CD4-positive, alpha-beta T cell treated with Interleukin-1 beta for 1 hour (primary cell): ENCODE measurements at places on chromosomes 12 and 14.

DNA sequence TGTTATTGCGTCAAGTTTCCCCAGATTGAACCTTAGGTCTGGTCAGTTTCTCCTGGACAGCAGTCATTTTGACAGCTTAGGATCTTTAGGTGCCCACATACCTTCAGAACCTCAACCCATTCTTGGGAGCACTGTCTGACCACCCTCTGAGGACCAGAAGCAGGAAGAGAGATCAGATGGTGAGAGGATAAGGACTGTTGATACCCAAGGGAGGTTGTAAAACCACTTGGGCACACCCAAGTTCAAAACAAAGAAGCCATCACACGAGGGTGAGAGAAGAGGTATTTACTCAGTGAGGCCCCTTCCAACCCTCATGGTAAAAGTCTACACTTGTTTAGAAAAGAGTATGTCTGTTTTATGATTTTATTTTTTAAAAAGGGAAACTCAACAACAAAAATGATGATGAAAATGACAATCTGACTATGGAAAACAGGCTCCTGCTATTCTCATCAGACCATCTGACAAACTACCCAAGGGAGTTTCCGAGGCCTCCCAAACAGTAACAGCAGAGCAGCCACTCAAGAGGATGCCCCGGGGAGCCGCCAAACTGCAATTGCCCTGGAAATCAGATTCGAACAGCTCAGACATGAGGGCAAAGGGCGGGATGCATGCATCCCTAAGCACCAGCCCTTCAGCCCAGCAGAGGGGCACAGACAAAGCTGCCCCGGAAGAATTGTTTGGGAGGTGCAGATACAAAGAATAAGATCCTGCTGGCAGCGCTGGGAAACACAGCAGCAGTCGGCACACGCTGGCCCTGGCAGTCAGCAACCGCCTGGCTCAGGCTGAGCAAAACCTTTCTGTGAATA, 162.6 kb upstream of the PLEKHG7 start:
- peak; percentile 17 for DNase-seq

DNA sequence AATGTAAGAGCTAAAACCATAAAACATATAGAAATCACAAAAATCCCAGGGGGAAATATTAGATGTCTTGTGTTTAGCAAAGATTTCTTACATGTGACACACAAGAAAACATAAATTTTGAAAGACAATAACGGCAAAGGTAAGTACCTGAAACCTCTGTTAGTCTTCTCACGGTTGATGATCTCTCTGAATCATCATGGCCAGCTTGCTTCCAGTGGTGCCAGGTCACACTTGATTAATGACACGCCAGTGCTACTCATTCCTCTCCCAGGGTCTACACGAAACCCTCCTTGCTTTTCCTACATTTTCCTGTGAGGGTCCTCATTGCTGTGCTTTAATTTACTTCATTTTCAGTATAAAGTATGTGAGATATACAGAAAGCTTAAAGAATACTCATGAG, 114.4 kb upstream of the PARP11 start:
- no peak for DNase-seq

DNA sequence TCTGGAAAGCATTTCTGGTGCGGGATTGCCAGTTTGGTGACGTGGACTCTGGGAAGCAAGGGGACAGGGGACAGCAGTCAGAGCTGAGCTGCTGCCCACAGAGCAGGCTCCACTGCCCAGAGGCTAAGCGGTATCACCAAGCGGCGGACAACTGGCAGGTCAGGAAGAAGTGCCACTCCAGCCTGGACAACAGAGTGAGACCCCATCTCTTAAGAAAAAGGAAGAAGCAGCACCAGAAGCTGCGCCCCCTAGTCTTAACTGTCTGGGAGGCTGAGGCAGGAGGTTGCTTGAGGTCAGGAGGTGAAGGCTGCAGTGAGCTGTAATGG, 31.8 kb upstream of the MMP17 start:
- DNase-seq, result no peak

GRCh38 chr12:5204831-5205230, 161.2 kb downstream of the KCNA5 start:
- DNase-seq, result no peak

- DNase-seq, result no peak
Measured at GRCh38 chr14:61577506-61577931, 117.8 kb upstream of the HIF1A start.

- no peak for DNase-seq
Measured at GRCh38 chr14:94681300-94682060, 69.3 kb downstream of the SERPINA3 start.

- no peak for DNase-seq
Measured at GRCh38 chr12:70664465-70664881, 27.2 kb upstream of the PTPRB start.

DNA sequence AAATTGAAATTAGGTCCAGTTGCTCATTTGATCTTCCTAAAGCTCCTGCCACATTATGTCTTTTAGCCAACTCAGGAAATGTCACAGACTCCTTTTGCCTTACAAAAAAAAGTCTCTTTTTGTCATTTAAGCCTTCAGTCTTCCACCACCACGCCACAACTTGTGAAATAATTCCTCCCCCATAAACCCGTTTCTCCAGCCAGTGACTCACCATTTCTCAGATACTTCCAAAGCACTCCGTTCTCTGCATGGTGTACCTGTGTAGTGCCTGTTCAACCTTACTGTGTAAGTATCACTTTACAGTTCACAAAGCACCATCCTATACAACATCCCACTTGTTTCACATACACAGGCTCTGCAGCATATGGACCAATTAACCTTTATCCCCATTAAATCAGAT, 139.5 kb upstream of the AEBP2 start:
- no peak for DNase-seq

- DNase-seq, result no peak
Measured at GRCh38 chr12:92047393-92047826, 98.2 kb downstream of the BTG1 start.

- DNase-seq, result no peak
Measured at GRCh38 chr12:52522346-52523011, 2.3 kb upstream of the KRT5 start.

DNA sequence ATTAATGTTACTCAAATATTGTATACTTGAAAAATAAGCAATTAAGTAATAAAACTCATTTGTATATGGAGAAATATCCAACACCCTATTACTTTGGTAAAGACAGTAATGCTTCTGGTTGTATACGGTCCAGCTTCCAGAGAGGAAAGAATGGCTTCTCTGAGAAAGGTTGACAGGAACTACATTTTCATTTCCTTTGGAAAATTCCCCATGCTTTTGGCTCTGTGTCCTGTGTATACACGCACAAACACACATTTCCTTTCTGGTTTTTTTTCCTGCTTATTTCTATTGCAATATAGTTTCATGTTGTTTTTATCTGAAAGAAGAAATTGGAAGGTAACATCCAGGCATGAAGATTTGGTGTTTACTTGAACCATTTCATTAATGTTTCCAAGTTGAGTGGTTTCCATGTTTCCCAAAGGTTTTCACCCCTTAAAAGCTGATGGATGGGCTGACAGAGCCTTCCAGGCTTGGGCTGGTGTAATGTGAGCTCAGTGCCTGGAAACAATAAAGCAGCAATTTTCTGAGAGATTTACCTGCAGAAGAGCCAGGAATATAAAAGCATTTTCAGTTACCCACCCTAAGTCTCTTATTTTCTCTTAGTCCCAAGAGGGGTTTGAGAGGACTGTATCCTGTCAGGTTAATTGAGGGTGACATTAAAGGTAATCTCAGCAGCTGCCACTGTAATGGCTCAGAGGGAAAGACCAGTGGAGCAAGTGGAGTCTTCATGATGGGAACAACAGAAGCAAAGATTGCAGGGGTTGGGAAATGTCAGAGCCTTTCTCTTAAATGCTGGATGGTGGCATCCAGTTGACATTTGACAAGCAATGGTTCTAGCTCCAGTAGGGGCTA, 33.4 kb upstream of the TMTC1 start:
- no peak for DNase-seq

- no peak for DNase-seq
Measured at GRCh38 chr14:101074196-101075024, 170.9 kb upstream of the RTL1 start.

GRCh38 chr14:94144765-94145164, 15.4 kb upstream of the IFI27L2 start:
- DNase-seq, result no peak

GRCh38 chr12:115035535-115036107, 351.6 kb upstream of the TBX3 start:
- no peak for DNase-seq

DNA sequence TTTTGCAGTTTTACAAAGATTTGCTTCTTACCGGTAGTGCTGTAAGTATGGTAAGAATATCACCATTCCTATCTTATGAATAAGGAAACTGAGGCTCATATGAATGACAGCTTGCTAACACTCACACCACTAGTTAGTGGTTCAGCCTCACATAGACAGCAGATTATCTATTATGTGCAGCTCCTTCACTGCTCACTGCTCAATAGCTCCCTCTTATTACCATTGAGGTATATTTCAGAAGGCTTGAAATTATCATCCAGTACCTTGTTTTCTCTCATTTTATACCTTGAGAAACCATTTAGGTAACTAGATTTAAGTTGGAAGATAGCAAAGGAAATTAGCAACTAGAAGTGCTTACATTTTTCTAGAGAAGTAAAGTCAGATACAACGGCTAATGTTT, 15.5 kb downstream of the RIC8B start:
- no peak for DNase-seq

GRCh38 chr14:69535230-69535848, 39.3 kb downstream of the CCDC177 start:
- no peak for DNase-seq

- DNase-seq, result no peak
Measured at GRCh38 chr14:23727566-23728335, 91.6 kb downstream of the DHRS2 start.

GRCh38 chr14:66483322-66483721, 2.8 kb upstream of the CCDC196 start:
- DNase-seq, result no peak

GRCh38 chr14:75427126-75427481, 718 bp upstream of the JDP2 start:
- DNase-seq, result no peak

- DNase-seq, result no peak
Measured at GRCh38 chr14:60815371-60815770, 80.8 kb downstream of the MNAT1 start.

DNA sequence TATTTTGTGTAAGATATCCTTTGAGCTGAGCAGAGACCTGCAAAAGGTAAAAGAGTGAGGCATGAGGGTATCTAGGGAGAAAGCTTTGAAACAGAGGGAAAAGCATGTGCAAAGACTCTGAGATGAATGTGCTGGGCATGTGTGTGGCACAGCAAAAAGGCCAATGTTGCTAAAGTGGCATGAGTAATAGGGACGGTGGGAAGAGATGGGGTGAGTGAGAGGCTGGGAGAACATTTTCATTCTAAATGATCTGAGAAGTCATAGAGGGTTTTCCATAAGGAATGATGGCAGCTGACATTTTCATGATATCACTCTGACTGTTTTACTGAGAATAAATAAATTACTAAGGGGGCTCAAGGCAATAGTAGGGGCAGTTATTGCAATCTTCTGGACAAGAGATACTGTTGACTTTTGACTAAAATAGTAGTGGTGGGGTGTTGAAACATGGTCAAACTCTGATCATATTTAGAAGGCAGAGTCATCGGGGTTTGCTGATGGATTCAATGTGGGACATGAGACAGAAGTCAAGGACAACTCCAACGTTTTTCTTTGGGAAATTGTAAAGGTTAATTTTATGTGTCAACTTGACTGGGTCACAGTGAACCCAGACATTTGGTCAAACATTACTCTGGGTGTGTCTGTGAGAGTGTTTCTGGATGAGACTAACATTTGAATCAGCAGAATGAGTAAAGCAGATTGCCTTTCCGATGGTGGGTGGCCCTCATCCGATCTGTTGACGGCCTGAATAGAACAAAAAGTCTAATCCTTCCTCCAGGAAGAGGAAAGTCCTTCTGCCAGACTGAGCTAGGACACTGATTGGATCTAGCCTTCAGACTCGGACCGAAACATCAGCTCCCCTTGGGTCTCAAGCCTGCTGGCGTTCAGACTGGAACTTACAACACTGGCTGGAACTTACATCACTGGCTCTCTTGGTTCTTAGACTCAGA, 193.9 kb upstream of the PLXNC1 start:
- DNase-seq, result no peak

DNA sequence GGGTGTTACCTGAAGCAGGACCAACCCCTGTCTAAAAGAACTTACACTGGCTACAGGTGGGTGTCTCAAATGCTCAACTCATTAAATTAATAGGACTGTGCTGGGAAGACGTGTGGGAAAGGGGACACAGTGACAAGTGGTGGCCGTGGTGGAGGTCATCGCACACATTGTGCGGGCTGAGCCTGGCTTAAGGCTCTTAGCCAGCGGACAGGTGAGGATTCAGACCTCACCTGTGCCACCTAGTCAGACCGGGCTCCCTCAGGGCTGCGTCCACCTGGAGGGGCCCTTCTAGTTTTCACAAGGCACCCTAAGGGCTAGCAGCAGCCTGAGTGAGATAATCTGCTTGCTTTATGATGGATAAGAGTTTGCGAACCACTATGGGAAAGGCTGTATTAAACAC, 125.2 kb upstream of the FKBP4 start:
- no peak for DNase-seq

GRCh38 chr12:47067771-47068431, 11.5 kb upstream of the PCED1B start:
- no peak for DNase-seq

DNA sequence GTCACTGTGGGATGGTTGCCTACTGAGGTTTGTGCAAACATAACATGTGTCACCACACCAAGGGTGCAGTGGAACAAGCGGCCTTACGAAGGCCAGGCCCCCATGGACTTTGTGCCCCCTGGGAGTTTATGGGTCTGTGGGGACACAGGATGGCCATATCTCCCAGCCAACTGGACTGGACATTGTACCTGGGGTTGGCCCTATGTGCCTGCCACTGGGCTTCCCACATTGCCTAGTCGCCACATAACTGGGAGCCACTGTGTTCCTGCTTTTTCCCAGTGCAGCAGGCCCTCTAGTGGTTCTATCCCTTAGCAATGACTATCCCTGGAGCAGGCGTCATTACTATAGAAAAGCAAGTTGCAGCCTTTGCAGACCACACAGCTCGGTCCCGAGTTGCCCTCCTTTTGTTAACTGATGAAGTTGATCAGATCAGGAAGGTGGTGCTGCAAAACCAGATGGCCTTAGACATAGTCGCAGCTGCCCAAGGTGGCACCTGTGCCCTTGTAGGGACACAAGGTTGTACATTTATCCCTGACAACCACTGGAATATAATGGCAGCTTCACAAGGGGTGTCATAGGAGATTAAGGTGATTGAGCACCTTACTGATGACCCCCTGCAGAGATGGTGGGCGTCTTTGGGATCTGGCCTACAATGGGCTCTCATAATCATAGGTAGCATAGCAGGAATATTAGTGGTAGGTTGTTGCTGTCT, 15.2 kb upstream of the RNASE12 start:
- DNase-seq, result no peak
